ENCODE measurements at places on chromosomes 5 and 9.

DNA sequence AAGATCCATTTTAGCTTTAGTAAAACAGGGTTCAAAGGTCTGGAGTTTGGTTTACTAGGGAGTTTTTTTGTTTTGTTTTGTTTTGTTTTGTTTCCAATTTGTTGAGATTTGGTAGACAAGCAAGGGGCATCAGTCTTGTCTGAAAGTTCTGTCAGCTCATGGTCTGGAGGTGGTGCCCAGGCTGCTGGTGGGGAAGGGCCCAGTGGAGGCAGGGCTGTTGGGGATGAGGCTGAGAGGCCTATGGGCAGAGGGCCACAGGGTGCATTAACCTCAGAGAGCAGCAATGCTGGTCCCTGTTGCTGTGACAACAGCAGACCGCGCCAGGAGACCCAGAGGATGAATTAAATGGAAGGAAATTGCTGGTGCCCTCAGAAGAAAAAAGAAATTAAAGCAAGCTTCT, 174.5 kb downstream of the FGF1 start:
- no peak for DNase-seq

DNA sequence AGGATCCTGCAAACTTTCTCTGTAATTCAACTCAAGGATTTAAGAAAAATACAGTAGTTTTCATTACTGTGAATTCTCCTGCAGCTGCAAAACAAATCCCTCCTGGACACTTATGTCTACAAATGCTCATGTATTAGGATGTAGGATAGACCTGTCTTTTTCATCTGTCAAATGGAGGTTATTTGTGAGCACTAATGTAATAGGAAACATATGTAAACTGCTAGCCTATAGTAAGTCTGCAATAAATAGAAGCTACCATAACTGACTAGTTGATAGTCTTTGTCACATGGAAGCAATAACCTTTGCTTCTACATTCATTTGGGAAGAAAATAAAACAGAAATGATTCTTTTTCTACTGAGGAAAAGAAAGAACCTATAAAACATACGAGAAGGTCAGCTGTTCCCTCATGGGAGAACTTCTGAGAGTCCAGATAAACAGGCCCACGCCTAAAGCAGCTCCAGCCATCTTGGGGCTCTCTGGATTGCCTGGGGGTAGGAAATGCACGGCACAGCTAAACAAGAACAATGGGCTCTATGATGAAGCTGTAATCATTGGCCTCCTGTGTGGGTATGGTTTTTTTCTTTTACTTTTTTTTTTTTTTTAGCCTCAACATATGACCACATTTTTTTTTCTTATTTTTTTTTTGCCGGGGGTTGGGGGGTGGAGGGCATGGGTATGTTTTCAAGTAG, 6.2 kb downstream of the KCNV2 start:
- DNase-seq = no peak

- no peak for DNase-seq
Observed at GRCh38 chr5:7714697-7715096, 136.2 kb downstream of the CFAP90 start.

DNA sequence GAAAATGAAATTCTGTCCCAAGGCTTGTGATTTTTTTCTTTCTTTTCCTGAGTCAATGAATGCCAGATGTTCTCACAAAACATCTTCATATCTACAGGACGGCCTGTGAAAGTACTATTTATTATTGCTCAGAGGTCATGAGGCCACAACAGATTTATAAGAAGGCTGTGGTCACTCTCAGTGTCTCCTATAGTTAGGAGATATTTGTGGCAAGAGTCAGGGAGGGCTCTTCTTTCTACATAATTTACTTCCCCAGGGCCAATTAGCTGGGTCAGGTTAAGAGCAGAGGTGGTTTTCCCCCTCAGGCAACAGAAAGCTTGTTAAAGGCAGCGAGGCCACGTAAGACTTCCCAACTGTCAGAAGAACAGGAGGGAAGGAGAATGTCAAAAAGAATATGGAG, 248.7 kb downstream of the SLIT3 start:
- no peak for DNase-seq

GRCh38 chr9:35728041-35728971, 3.7 kb downstream of the TLN1 start:
- DNase-seq = peak; percentile 93

DNA sequence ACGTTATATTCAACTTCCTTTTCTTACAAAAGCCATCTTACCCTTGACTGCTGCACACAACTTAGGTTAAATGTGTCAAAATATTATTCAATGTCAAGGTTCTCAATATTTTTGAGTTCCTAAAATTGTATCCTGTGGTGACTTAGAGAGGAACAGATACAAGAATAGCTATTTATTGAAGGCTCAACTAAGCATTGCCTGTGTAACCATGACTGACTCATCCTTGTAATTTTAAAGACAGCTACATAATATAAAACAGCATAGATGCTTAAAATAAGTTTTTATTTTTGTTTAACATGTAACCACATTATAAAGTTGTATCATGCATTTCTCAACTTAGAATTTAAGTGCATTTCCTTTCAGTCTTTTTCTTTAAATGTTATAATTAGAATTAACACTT, 312.9 kb upstream of the RGMB start:
- no peak for DNase-seq

GRCh38 chr9:18971404-18971803, 61.6 kb downstream of the SAXO1 start:
- DNase-seq = no peak

DNA sequence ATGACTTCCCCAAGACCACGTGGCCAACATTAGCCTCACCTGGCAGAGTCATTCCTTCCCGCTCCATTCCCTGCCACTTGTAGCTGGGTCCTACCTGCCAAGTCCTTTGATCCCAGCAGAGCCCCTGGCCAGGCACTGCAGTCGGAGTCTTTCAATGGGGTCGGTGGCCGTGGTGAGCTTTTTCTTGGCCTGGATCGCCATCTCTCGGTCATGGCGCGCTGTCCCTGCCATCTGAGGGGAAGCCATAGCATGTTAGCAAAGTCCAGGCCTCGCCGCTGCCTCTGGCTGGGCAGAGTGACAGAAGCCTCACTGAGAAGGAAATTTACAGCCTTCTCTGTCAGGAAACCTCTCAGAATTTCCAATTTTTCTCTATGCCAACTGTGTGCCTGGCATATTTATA, 17.5 kb downstream of the CAPSL start:
- no peak for DNase-seq

DNA sequence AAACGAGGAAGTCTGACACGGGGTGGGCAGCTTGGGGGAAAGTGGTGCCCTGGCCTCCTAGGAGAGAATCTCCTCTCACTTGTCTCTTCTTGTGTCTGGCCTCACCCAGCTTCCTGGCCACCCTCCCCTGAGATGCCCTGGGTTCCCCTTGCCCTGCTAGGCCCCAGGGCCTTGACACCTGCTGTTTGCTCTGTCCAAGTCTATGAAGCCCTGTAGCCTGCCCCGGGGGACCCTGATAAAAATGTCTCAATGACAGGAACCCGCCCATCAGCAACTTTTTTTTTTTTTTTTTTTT, 35.0 kb upstream of the SUSD3 start:
- DNase-seq = no peak

- no peak for DNase-seq
Observed at GRCh38 chr9:94855903-94856302, 129.4 kb downstream of the AOPEP start.

DNA sequence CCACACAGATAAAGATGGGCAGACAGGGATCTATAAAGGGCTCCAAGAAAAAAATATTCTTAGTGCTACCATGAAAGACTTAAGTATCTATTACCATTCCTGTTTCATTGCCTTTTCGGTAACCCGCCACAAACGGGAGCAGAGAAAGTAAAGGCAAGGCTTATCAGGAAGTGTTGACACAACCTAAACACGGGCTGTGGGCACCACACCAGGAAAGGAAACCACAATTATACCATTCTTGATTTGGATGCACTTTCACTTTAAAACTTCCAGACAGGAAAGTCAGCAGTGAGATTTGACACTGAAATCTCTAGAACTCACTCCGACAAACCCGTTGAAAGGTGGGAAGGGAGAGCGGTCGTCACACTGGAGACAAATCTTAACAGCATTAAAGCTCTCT, 6.5 kb downstream of the TLE1 start:
- no peak for DNase-seq

GRCh38 chr5:147913786-147914185, 7.4 kb upstream of the C5orf46 start:
- no peak for DNase-seq

DNA sequence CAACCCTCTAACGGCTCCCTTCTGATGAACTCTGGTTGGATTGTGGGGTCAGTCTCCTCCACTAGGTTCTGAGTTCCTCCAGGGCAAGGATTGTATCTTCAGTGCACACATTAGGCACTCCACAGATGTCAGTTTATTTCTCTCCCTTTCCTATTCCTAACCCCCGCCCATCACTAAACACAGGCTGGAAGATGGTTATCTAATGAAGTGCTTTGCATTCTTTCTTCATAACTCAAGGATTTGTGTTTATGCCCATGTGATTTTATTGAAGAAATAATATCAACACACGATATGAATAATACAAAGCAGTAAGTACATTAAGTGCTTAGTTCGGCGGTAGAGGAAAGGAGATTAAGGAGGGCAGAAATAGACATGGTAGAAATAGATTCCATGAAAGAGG, 4.4 kb upstream of the CREBRF start:
- no peak for DNase-seq
